ENCODE measurements at places on chromosomes 13 and 19. TPM values are rescaled to one million over a fixed set of nuclear protein-coding genes. Genes with fewer than 3 reads are reported as not detected.
A peak's percentile ranks its signal among the peaks of the same experiment; 100 is the strongest.

Gene C2CD4C
- 18.6 TPM for total RNA-seq

Gene ZNF66
- total RNA-seq: 29.5 TPM

DNA sequence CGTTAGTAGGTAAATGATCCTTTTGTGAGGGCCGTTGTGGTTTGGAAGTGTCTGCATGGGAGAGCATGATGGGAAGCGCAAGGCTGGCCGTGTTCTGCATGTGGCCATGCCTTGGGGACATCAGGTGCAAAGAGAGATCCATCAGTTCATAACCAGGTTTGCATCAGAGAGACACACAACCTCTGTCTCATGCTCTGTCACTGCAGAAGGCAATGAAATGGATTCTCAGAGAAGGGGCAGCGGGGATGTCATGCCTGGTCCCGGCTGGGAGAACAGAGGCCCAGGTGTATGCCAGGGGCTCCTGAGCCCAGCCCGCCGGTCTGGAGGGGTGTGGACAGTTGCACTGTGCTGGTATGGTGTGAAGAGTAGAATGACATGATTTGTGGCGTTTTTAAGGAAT, 60.2 kb downstream of the GGACT start:
- no peak overlapping the region for H3K27ac ChIP-seq
- H3K4me1 ChIP-seq: peaks cover 17% of the 10 kb centered on the region
- no peak for DNase-seq
- no peaks in the 10 kb centered on the region for H3K27me3 ChIP-seq

Gene PTGIR
- total RNA-seq: not detected

DNA sequence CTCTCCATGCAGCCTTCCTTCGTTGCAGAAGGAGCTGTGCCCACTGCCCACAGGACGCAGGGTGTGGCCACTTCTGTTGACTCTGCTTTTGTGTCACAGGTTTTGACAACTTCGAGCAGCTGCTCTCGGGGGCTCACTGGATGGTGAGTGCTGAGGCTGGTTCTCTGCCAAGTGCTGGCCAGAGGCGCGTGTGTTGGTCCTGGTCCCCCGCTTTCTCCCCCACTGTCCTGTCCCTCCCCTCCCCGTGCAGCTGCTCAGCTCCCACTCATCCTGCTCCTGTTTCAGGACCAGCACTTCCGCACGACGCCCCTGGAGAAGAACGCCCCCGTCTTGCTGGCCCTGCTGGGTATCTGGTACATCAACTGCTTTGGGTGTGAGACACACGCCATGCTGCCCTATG, 10.6 kb upstream of the PDCD2L start:
- no peaks in the 10 kb centered on the region for H3K27me3 ChIP-seq
- no peaks in the 10 kb centered on the region for H3K4me1 ChIP-seq
- no peak for DNase-seq
- H3K4me3 ChIP-seq: no peak overlapping the region
- no peak overlapping the region for H3K27ac ChIP-seq

Gene NLRP11
- total RNA-seq: not detected

GRCh38 chr19:14395710-14396336, 14.6 kb downstream of the ADGRE5 start:
- DNase-seq: no peak
- peaks cover 5% of the 10 kb centered on the region for H3K4me1 ChIP-seq

Gene FGF21
- not detected for total RNA-seq

Gene PRSS57
- not detected for total RNA-seq

DNA sequence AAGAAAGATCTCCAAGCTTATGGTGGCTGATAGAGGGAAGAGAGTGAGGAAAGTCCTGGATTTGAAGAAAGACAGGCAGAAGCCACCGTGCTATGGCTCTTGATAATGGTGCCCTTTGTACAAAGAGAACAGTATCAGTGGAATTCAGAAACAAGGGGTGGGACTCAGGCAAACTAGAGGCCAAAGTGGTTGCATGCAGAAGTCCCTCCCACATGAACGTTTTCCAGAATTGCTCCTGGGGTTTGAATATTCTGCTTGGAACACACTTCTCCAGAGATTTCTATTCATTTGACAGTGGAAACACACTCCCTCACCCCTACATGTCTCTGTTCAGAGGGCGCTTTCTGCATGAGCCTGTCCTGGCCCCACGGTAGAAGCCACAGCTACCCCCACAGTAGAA, 10.1 kb upstream of the MBNL2 start:
- DNase-seq: no peak
- no peaks in the 10 kb centered on the region for H3K27me3 ChIP-seq
- no peaks in the 10 kb centered on the region for H3K36me3 ChIP-seq

Gene ETFB
- 38.9 TPM for total RNA-seq

DNA sequence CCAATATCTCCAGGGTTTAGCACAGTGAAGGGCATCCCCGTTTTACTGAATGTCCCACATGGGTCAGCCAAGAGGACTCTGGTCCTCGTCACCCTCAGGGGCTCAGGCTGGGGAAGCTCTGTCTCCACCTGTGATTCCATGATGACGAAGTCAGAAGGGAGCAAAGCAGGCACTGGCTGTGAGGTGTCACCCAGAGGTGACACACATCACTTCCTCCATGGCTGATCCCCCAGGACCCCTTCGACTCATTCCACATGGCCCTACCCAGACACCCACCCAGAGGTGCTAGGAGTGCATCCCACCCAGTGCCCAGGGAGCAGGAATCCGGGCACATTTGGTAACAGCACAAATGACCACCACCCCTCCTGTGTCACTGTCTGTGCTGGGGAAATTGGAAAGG, 145.2 kb upstream of the VSTM2B start:
- H3K27ac ChIP-seq: no peak overlapping the region
- H3K4me1 ChIP-seq: peaks cover 12% of the 10 kb centered on the region
- no peaks in the 10 kb centered on the region for H3K27me3 ChIP-seq
- no peaks in the 10 kb centered on the region for H3K36me3 ChIP-seq
- no peak overlapping the region for H3K4me3 ChIP-seq

DNA sequence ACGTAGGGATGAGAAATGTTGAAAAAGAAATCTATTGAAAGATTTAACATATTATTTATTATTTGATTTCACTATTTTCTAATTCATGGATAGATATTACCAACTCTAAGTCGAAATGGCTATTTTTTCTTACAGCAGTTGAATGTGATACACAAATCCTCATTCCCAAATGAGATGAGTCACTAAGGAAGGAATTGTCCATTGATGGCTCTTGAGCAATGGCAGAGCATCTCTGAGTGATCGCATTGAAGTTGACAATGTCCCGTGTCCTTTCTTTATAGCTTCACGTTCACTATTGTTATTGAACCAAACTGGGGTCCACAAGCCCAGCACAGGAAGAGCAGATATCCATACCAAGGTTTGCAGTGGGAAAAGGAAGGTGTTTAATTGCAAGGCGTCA, 648.3 kb upstream of the SPRY2 start:
- H3K27ac ChIP-seq: no peak overlapping the region
- H3K4me1 ChIP-seq: peaks cover 16% of the 10 kb centered on the region
- no peak for DNase-seq
- peaks cover 3% of the 10 kb centered on the region for H3K36me3 ChIP-seq
- H3K4me3 ChIP-seq: no peak overlapping the region

Gene TMEM145
- total RNA-seq: 6.6 TPM

- H3K27ac ChIP-seq: no peak overlapping the region
- H3K36me3 ChIP-seq: no peaks in the 10 kb centered on the region
- no peak for DNase-seq
- H3K4me3 ChIP-seq: peak overlapping the region; percentile 100
Measured at GRCh38 chr19:47229676-47230053, 1.3 kb downstream of the BBC3 start.

Gene SHKBP1
- 63.7 TPM for total RNA-seq

Gene ZNF829
- 5.9 TPM for total RNA-seq

- no peaks in the 10 kb centered on the region for H3K27me3 ChIP-seq
- no peaks in the 10 kb centered on the region for H3K4me1 ChIP-seq
- no peak overlapping the region for H3K27ac ChIP-seq
- H3K36me3 ChIP-seq: no peaks in the 10 kb centered on the region
- no peak overlapping the region for H3K4me3 ChIP-seq
Measured at GRCh38 chr13:32866921-32867320, 149.3 kb upstream of the KL start.

Gene ZNF222
- total RNA-seq: 12.9 TPM

DNA sequence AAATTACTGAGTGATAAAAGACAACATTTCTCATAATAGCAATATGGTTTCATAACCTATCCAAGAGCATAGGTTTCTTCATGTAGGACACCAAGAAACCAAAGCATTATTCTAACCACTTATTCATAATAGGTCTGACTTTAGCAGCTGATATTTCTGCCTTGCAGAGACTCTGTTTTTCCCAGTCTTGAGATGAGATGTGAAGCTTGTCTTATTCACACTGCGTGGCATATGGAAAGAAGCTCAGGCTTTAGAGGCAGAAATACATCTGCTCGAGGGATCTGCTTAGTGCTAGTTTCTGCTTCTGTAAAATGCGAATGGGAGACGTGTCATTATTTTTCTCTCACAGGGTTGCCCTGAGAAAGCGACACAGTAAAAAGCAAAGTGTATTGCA, 232.0 kb upstream of the SPRY2 start:
- no peaks in the 10 kb centered on the region for H3K36me3 ChIP-seq
- H3K27me3 ChIP-seq: no peaks in the 10 kb centered on the region
- no peak for DNase-seq
- peaks cover 3% of the 10 kb centered on the region for H3K4me1 ChIP-seq
- H3K4me3 ChIP-seq: no peak overlapping the region
